ENCODE measurements at places on chromosomes 5 and 9.

DNA sequence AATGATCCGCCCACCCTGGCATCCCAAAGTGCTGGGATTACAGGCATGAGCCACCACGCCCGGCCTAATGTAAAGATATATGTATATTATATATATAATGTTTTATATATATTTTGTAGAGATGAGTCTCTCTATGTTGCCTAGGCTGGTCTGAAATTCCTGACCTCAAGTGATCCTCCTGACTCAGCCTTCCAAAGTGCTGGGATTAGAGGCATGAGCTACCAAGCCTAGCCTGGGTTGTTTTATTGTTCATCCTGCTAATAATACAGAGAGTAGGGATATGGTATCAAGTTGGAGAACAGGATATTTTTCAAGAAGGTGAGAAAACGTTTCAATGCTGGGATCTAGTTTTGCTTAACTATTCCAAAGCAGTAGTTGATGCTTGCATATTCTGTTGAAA, 2.9 kb downstream of the SEC24A start:
- DNase-seq = no peak

DNA sequence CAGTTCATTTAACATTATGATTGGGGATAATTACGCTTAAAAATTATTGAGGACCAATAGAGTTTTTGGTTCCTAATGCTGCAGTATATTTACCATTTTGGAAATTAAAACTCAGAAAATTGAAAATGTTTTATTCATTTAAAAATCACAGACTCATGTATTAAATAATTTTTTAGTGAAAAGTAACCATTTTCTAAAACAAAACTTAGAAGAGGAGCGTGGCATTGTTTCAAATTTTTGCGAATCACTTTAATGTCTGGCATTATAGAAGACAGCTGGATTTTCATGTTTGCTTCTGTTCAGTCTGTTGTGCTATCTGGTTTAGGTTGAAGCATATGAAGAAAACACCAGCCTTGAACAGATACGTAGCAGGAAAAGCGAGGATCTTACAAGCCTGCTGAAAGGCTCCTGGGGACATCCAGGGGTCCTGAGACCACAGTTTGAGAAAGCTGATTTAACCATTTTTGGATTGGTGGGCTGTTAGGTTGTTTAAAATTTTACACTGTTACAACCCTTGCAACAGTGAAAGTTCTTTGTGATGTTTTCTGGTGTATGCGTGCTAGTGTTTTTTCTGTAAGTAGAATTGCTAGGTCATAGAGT, 1.6 kb downstream of the ZFYVE16 start:
- DNase-seq = no peak

DNA sequence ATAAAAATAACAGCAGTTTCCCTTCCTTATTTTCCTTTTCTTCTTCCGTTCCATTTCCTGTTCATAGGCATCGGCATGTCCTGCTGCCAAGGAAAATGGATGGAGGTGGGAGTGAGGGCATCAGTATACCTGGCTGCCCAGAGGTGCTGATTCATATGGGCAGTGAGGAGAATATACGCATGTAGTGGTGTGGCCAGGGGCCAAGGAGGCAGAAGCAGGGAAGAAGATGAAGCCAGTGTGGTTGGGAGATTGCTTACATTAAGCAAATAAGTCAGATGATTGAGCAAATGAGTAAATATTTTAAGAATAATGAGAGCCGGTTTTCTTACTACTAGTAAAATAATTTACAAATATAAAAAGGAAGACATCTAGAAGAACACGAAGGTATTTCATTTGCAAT, 344.9 kb upstream of the PAPPA start:
- DNase-seq = no peak

DNA sequence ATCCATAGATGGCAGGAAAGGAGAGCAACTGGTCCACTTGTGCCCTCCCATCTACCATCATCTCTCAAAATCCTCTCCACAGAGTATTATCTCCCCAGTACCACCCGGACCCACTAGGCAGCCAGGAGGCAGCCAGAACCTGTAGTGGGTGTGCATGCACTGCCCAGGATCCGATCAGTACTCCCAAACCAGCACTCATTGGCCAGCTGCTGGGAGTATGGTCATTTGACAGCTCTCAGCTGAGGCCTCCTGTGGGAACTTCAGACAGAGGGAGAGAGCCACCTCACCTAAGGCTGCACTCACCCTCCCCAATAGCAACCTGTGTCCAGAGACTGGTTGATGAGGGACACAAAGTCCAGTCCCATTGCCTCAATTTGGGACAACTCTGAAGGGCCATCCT, 286.0 kb downstream of the TRIM36 start:
- DNase-seq = no peak

GRCh38 chr5:73674669-73675004, 48.6 kb downstream of the ARHGEF28 start:
- DNase-seq = no peak

DNA sequence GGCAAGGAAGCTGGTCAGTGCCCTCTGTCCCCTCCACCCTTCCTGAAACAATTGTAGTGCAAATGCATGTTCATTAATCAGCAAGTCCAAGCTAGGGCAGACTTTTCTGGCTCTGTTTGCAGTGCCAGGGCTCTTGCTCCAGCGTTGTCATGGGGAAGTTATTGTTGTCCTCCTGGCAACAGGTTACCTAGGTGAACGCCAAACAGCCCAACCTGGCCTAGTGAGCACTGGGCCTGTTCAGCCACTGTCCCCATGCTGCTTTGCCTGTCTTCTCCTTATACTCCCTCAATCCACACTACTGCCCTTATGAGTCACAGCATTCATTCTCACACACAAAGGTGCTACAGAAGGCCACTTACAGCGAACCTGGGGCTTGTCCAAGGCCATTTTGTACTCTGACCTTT, 34.5 kb upstream of the GLIS3 start:
- no peak for DNase-seq

DNA sequence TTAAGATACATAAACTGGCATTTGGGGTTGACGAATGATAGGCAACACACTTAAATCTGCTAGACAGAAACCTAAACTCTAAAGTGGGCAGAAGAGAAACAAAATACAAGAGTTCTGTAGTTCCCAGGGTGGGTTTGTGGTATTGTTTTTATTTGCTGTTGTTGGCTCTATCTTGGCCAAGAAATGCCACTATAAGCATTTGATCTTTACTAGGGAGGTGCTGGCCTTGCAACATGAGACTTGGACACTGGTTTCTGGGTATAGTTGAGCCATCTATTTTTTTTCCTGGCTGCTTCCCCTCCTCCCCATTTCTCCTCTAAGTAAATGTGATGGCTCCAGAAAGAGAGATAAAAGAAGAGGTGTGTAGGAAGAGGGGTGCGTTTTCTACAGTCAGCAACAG, 251.2 kb downstream of the SLIT3 start:
- DNase-seq = no peak

DNA sequence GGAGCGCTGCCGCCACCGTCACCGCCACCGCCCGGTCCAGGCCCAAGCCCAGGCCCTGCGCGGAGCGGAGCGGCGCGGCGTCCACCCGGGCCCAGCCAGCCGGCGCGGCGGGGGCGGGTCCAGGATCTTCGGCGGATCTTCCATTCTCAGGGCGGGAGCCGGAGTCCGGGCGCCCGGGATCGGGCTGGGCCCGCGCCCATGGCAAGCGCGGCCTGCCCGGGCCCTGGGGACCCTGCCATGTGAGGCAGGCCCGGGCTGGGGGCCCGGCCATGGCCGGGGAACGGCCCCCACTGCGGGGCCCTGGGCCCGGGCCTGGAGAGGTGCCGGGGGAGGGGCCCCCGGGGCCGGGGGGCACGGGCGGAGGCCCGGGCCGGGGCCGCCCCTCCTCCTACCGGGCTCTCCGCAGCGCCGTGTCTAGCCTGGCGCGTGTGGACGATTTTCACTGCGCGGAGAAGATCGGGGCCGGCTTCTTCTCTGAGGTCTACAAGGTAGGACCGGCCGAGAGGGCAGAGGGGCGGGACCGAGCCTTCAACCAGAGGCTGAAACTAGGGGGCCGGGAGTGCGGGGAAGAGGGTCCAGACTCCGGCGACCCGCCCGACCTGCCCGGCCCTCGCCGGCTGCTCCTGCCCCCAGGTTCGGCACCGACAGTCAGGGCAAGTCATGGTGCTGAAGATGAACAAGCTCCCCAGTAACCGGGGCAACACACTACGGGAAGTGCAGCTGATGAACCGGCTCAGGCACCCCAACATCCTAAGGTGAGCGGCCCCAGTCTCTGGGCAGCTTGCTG, 482 bp downstream of the TESK1 start:
- DNase-seq = peak; percentile 28

DNA sequence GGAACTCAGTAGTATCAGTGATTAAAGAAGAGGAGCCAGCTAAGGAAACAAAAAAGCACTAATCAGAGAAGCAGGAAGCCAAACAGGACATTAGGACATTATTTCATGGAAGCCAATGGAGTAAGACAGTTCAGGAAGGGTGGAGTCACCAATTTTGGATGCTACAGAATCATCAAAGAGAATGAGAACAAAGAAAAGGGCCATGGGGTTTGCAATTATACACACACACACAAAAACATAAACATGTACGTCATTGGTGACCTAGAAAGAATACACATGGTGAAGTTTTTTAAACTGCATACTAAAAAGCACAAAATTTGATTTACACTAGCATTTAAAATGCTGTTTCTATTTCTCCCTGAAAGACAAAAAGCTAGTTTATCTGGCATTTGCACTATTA, 96.8 kb upstream of the MRPS30 start:
- DNase-seq = no peak

GRCh38 chr5:60719329-60719728, 19.4 kb upstream of the DEPDC1B start:
- DNase-seq = no peak

DNA sequence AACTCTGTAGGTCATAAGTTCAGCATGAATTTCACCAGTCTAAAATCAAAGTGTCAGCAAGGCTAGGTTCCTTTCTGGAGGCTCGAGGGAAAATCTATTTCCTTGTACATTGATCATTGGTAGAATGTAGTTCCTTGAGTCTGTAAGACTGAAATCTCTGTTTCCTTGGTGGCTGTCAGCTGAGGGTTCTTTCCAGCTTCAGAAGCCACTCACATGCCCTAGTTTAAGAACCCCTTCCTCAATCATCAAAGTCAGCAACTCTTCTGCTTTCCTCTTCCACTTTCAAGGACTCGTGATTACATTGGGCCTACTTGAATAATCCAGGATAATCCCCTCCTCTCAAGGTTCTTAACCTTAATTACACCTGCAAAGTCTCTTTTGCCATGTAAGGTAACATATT, 4.9 kb upstream of the SCAMP1 start:
- DNase-seq = no peak

- DNase-seq = no peak
These were observed 93.7 kb downstream of the C9orf152 start for GRCh38 chr9:110114086-110114858.

DNA sequence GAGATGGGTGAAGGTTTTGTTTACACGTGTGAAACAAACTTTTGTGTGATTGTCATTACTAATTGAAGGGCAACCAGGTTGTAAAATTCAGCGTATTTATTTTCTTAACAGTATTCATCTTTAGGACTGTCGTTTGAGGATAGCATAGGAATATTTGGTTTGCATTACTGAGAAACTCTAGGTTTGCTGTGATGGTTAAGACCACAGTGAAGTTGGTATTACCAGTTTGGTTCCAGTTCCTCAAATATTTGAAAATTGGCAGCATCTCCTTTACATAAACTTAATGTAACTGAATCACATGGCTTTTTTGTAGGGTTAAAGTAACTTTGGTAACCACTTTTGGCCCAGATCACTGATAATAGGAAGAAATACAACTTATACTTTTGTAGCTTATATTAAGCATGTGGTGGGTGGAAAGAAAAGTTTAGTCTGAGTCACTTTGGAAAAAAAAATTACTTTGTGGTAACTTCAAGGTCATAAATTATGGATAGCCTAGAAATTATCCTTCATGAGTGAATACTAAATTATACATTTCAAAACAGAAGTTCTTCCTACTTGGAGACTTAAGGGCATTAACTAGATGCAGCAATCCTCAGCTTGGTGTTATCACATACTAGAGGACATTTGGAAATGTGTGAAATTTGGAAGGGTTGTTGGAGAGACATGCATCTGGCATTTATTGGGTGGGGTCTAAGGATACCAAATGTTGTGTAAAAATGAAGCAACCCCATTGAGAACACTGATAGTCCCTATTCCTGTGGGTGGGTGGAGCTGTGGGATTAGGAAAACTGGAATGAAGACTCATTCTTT, 33.9 kb downstream of the G3BP1 start:
- DNase-seq = no peak

- no peak for DNase-seq
These were observed 16.7 kb downstream of the HMHB1 start for GRCh38 chr5:143828710-143829109.

GRCh38 chr9:33135470-33135958, 31.6 kb downstream of the B4GALT1 start:
- DNase-seq = no peak

DNA sequence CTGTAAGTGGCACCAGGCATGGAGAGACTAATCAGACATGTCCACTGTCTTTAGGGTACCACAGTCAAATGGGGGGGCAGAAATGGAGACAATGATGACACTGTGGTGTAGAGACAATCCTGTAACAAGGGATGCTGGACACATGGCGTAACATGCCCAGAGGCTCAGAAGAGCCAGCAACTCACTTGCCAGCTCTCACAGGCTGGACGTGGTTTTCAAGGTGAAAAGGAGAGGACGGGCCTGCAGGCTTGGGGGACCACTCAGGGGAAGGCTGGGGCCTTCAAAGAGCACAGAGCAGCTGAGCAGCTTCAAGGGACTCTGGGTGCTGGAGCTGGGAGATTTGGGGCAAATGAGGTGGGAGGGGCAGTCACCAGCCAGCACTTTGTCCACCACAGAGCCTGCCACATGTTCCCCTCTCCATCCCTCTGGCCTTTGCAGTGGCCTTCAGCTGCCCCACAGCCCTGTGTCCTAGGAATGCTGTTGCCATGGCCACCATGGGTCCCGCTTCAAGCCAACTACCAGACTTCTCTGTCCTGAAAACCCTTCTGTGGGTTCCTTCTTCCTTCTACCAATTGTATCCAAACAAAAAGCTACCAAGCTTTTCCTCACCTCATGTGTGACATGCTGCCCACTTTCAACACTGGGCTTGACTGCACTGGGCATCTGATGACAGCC, 140.4 kb downstream of the GABBR2 start:
- no peak for DNase-seq

- DNase-seq = no peak
These were observed 208.9 kb downstream of the TRIM32 start for GRCh38 chr9:116895961-116896360.

- no peak for DNase-seq
These were observed 48.9 kb upstream of the DMRT1 start for GRCh38 chr9:792331-793260.

DNA sequence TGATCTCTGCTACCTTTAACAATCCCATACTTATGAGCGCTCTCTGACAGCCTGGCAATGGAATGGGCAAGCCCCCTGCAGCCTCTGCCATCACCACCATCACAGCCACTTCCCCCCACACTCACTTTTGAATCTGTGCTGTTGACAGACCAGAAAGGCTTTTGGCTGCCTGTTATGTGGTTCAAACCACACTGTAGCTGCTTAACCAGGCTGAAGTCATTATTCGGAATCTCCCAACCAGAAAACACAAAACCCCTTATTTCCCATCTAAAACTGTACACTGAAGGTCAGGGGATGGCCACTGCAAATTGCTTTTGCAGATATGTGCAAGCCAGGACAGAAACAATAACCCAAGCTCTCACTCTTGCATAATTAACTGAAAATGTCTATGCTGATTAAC, 35.8 kb downstream of the PTCH1 start:
- DNase-seq = no peak
